ENCODE measurements at places on chromosomes 16 and 17.

- DNase-seq = no peak
These were observed 587 bp downstream of the RNF157 start for GRCh38 chr17:76239538-76240274.

GRCh38 chr16:71303938-71304337 is 14.7 kb upstream of the CMTR2 start:
- DNase-seq = no peak

GRCh38 chr16:75860326-75861053 is 134.2 kb upstream of the CPHXL start:
- DNase-seq = no peak

DNA sequence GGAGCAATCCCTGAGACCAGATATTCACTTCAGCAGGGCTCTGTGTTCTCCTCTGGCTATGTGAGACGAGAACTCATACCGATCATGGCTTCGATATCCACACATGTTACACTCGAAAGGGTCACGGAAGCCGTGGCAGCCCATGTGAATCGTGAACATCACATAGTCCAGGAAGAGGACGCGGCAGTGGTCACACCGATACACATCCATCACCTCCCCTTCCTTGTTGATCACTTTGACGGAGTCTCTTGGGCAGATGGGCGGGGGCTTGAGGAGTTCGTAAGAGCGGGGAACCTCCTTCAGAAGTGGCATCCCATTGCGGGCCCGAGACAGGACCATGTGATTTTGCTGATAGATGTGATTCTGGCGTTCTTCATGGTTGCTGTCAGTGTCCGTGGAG is 28.0 kb downstream of the GRB7 start:
- DNase-seq = no peak

GRCh38 chr16:69542974-69543373 is 22.8 kb upstream of the NFAT5 start:
- no peak for DNase-seq

GRCh38 chr16:1125471-1125870 is 27.4 kb upstream of the CACNA1H start:
- DNase-seq = no peak

DNA sequence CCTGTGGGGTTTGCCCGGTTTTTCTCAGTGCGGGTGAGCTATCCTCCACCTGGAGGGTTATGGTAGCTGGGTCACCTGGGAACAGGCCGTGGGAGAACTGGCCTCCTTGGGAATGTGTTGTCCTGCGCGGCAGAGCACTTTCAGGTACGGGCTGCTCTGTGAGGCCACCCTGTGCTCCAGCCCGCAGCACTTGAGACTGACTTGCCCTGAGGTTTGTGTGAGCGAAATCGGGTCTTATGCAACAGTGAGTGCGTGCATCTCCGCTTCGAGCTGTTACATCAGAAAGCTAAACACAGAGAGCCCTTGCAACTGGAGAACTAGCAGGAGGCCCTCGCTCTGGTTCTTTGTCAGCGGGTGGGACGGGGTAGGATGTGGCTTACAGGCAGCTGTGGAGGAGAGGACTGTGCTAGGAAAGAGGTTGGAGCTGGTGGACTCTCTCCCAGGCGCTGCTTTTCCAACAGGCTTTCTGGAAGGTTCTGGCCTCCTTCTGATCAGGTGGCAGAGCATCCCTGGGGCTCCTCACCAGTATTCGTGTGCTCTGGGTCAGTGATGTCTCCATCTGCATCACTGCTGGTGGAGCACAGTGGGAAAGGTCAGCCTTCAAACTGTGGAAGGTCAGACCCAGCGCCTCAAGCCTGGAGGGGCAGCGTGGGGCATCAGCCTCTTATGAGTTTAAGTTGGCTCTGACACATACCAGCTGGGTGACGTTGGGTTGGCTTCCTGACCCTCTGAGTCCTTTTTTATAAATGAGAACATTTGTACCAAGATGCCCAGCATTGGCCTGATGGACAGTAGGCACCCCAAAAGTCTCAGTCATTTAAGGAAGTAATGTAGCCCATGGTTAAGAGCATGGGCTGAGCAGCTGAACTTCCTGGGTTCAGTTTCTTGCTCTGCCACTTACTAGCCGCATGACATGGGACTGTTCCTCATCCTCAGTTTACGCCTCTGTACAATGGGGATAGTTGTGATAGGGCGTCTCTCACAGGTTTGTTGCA is 76.3 kb downstream of the KSR1 start:
- DNase-seq = no peak

- no peak for DNase-seq
These were observed 11.8 kb upstream of the JPT2 start for GRCh38 chr16:1666316-1666715.

DNA sequence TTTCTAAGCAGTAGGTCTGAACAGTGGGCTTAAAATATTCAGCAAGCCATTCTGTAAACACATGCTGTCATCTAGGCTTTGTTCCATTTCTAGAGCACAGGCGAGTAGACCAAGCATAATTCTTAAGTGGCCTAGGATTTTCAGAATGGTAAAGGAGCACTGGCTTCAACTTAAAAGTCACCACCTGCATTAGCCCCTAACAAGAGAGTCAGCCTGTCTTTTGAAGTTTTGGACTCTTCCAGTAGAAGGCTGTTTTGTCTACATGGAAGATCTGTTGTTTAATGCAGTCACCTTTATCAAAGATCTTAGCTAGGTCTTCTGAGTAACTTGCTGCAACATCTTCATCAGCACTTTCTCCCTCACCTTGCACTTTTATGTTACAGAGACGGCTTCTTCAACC is 36.6 kb downstream of the TTC19 start:
- no peak for DNase-seq

DNA sequence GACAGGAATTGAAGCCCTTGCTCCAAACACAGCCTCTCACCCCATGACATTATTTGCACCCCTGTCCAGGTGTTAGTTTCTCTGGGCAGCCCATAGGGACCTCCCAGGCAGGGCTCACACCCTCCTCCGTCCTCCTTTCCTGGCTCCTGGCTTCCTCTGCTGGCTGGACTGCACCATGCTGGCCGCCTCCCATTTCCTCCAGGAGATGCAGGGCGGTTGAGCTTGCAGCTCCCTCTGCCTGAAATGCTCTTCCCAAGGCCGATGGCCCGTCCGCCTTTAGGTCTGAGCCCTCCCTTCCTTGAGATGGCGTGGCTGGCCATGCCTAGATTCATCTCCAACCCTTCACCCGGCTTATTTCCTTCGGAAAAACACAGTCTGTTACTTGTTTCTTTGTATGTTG is 334.8 kb downstream of the SNX29 start:
- DNase-seq = no peak

DNA sequence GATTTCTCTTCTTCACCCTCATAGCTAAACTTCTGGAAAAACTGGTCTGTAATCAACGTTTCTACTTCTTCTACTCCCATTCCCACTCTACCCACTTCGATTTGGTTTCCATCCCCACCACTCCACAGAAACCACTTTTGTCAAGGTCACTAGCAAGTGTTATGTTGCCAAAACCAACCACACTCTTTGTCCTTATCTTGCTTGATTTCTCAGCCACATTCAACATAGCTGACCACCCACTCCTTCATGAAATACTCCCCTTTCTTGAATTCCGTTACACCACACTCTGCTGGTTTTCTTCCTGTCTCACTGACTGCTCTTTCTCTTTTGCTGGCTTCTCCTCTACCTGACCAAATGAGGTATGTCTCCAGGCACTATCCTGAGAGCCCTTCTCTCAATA is 11.9 kb downstream of the IKZF3 start:
- no peak for DNase-seq

- no peak for DNase-seq
These were observed 4.1 kb upstream of the HOXB9 start for GRCh38 chr17:48630009-48630924.

DNA sequence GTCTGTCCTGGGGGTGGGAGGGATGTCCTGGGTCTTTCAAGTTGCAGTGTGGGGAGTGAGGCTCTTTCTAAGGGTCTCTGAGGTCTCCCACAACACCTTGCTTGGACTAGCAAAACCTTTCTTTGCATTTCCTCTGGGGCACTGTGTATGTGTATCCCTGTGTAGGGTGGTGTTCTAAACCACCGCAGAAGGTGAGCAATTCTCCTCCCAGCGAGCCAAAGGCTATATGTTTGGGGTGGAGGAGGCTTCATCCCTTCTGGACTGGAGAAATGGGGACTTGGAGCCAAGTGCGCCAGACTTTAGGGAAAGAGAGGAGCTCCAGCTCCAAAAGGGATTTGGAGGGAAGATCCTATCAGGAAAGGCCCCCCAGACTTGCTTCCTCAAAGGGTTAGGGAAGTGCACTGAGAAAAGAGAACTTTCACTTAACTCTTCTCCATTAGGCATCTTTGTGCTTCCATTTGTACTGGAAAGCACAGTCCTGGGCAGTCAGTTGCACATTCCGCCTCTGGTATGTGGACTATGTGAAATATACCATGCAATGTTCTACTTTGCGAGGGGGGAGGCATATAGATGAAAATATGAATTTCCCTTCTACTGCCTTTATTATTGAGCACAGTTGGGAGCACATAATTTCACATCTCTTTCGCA is 18.9 kb upstream of the HOXB9 start:
- no peak for DNase-seq

GRCh38 chr17:45335721-45336120 is 18.9 kb upstream of the MAP3K14 start:
- no peak for DNase-seq

GRCh38 chr17:17382971-17383370 is 79.8 kb downstream of the NT5M start:
- DNase-seq = no peak
